ENCODE measurements at places on chromosomes 7 and 10.

DNA sequence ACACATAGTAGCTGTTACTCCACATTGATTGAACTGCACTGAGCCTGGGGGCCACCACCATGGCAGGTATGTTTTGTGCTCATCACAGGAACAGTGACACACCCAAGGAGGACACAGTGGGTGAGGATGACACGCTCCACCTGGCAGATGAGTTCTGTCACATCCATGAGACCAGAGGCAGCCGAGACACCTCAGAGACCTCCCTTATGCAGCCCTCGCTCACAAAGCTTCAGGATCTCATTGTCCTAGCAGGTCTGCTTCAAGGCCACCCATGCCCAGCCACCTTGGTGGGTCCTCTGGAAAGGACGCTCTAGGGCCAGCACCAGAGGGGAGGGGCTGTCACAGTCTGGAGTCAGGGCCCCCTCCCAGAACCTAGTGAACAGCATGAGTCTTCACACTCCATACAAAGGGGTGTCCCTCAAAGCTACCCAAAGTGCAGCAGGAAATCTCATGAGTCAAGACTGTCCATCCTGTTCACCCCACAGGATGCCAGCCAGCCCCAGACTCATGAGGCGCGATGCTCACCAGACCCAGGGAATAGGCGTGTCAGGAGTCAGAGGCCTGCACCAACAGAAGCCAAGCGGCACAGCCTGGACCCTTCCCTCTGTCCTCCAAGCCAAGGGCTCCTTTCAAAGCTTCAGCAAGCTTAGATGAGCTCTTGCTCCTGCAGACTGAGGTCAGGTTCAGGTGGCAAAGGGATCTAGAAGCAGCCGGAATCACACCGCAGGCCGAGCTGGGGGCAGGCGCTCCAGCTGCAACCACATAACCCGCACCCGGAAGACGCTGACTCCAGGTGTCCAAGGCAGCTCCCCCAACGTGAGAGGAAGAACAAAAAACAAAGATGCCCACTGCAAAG lies 9.6 kb downstream of the FAM53B start:
- DNase-seq = no peak

GRCh38 chr10:43136432-43136831 lies 1.8 kb upstream of the CSGALNACT2 start:
- DNase-seq = no peak

DNA sequence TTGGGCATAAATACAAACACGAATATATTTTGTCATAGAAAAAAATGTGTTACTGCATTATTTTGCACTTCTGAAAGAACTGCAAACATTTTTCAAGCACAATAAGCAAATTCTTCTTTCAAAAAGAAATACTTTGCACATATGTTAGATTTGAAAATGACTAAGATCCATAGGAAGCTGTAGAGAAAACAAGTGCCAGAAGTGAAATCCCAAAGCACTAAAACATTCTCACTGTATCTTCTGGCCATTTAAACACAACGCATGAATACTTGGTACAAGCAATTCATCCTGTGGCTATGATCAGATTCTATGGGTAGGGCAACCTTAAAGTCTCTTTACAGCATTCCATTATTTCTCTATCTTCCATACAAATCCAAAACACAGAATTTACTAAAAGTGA lies 225.4 kb upstream of the IMMP2L start:
- DNase-seq = no peak

DNA sequence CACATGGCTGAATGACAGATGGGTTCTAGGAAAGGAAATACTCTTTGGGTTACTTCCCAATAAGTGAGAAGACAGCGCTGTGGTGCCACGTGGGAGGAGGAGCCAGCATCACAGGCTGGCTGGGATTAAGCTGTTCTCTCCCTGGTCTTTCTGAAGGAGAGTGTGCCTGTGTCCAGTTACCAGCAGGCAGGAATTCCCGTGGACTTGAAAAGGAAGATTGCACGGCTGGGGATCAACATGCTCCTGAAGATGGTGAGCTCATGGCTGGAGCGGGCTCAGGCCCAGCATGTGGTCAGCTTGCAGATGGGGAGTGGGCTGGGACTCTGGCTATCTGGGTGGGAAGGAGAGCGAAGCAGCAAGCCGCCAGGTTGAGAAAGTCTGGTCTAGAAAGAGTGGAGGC lies 8.1 kb downstream of the ADCK2 start:
- no peak for DNase-seq

DNA sequence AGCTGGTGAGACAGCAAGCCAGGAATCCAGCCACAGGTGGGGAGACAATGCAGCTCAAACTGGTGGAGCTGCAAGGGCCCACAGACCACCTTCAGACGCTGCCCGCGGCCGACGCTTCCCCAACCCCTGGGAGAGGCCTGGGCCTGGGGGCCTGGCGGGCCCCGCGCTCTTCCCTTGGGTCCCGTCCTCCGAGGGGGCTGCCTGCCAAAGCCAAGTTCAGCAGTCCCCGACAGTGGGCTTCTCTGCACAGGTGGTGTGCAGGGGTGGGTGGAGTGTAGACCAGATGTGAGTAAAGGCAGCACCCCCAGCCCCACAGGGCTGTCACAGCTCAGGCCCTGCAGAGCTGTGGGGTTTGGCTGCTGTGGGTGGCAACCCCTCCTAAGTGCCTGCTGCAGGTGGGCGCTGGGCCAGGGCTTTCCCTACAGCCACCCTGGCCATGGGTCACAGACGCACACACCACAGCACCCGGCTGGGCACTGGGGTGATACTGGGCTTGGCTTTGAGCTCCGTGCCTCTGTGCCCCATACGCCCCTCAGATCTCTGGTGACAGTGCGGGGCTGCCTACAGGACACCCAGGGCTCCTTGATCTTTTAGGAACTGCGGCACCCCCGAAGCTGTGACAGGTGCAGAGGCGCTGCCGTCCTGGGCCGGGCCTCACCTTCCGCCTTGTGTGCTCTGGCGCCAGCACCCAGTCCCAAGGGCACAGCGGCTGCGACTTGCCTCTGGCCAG lies 20.5 kb downstream of the BNIP3 start:
- no peak for DNase-seq

GRCh38 chr10:31754803-31755624 lies 173.6 kb downstream of the ARHGAP12 start:
- peak; percentile 26 for DNase-seq

DNA sequence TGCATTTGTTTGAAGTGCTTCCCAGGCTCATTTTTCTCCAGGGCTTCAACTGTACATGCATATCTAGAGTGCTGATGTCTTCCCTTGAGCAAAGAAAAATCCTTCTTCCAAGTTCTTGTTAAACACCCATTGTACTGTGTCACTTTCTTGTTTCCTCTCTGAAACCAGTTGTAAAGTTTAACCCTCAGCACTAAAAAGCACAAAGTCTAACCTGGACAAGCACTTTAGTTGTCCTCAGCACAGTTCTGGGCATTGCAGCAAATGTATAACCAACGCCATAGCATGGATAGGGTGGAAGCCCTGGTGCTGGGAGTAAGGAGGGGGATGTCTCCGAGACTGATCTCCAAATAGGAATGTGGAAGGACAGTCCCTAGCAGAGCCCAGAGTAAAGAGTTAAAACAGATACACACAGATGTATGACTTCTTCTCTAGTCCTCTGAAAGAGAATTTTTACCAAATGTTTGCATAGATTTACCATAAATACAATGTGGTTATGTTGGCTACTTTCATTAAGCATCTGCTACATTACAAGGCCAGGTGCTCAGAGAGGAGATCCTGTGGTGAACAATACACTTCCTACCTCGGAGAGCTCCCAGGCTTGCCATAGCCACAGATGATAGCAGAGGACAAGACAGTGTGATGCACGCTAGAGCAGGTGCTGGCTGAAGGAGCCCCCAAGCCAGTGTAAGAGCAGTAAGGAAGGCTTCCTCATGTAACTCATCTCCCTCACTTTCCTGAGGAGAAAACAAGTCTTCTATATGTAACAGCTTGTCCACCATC lies 57.0 kb downstream of the DNAJC12 start:
- DNase-seq = no peak

DNA sequence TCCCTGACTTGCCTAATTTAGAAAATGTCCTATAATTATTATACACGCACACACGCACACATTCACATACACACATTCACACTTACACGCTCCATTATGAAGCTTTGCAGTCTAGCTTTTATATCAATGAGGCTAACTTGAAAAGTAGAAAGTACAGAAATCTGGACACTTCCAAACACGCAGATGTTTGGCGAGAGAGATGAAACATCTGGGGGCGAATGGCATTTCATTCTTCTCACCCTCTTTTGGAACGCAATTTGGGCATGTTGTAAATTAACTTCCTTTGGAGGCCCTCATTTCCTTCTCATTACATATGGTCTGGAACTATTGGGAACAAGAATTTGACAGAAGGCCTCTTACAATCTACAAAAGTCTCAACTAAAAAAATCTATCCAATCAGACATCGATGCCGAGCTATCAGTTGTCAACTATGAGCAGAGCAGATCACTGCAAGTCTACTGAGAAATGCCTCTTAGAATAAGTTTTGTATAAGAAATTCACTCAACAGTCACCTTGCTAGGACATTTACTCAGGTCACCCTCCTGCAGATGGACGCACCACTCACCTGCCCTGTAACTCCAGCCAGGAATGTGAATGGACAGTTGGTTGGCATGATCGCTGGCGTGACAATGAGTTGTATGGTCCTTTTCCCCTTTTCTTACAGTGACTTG lies 115.2 kb upstream of the ADAM12 start:
- no peak for DNase-seq

DNA sequence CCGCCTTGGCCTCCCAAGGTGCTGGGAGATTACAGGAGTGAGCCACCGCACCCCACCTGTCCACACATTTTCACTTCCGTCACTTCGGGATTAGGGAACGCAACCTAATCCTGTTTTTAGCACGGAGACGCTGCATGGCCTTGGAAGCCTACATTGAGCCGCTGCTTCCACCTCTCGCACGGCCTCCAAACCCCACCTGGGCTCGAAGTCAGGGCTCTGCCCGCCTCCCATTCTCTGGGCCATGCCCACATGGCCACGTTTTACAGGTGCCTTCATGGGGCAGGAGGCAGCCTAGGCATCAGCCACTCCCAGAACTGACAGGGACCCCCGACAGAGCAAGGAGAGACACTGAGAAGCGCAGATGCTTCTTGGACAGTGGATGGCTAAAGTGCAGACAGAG lies 100.6 kb downstream of the OAT start:
- no peak for DNase-seq

DNA sequence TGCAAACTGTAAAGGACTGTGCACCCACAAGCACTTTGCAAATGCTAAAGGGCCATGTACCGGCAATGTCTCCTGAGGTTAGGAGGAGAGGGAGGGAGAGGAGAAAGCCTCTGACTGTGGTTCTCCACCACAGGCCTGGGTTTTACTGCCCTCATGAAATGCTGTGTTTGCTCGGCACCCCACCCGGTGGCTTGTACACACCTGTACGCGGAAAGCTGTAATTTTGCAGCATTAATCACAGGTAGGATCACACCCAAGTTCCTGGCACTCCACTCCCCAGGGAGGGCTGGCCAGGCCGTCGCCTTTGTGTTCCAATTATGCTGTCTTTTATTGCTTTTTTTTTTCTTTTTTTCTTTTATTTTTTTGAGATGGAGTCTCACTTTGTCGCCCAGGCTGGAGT lies 78.5 kb upstream of the MYL10 start:
- no peak for DNase-seq

GRCh38 chr7:36301914-36302771 lies 87.5 kb upstream of the ANLN start:
- DNase-seq = peak; percentile 85

DNA sequence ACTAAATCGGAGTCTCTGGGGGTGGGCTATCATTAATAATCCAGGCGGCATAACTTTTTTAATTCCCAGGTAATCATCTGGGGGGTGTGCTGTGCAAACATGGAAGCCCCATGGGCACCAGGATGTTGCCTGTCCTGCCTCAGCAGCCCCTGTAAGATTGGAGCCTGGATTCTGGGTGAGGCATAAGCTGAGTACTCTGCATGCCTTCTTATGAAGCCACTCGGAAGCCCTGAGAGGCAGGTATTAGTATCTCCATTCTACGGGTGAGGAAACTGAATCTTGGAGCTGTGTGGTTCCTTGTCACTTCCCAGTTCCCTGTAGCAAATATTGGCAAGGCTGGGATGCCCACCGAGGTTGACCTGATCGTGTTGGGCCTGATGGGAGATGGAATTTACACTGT lies 7.4 kb upstream of the OPN4 start:
- no peak for DNase-seq
